NCI-H1694 (cell line): ENCODE measurements at places on chromosomes 1 and 21.

GRCh38 chr1:111504097-111504496 is 664 bp upstream of the ADORA3 start:
- DNase-seq = no peak

DNA sequence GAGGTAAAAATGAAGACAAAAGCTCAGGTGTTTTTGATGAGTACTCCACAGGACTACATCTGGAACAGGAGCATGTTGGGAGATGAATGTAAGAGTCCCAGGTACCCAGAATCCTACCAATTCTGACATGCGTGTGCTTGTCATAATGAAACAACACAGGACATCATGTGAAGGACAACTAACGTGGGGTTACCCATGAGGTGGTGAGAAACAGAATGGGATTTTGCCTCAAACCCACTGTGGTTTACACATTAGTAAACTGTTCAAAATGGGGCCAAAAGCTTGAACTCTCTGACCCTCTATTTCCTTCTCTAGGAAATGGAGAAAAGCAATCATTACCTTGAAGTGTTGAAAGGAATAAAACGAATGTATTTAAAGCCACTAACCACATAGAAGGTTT is 266.2 kb downstream of the RGS7 start:
- no peak for DNase-seq

DNA sequence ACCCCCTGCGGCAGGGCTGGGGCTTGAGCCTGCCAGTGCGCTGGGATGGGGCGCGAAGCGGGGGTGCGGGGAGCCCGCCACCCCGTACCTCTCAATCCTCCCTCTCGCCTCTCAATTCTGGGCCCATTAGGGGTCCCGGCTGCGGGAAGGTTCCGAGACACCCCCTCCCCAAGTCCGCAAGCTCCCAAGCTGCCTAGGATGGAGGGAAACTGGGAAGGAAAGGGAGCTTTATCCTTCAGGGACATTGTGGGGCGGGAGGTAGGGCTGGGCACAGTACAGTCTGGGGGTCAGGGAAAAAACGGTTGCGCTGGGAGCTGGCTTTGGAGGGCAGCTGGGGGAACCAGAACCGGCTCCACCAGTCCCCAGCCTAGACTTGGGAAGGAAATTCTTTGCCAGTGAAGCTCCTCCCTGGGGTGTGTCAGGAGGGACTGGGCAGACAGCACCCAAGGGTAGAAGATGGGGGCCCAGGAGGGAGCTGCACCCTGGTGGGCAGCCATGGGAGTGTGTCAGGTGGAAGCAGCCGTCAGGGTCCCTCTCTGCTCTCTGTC is 904 bp downstream of the GJB3 start:
- no peak for DNase-seq

GRCh38 chr1:63622849-63623566 is 29.8 kb downstream of the PGM1 start:
- peak; percentile 51 for DNase-seq

- DNase-seq = no peak
Measured at GRCh38 chr1:109162626-109163025, 48.7 kb downstream of the ELAPOR1 start.

DNA sequence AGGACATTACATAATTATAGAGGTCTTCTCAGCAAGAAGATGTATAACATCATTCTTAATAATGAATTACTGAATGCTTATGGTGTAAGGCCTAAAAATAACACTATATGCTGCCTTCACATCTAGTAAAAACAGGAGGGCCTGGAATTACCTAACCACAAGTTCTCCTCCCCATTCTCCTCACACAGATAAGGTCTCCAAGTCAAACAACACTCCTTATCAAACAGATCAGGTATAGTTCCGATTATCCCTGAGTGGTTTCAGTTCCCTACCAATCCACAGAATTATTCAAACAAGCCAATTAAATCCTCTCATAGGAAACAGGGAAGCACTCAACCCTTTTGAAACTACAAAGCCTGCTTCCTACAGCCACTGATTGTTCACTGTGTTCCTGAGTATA is 4.0 kb upstream of the AGBL4 start:
- DNase-seq = no peak
